ENCODE measurements at places on chromosomes 6 and 20. TPM values are rescaled to one million over a fixed set of nuclear protein-coding genes. Genes with fewer than 3 reads are reported as not detected.

RSPH3 gene
- 2.1 TPM for total RNA-seq

EPHA7 gene
- not detected for total RNA-seq

CCN6 gene
- total RNA-seq, result not detected

ADGRB3 gene
- 0.33 TPM for total RNA-seq

DYNLRB1 gene
- 93.6 TPM for total RNA-seq

MEP1A gene
- not detected for total RNA-seq

TFAP2C gene
- not detected for total RNA-seq

ELOVL4 gene
- 2.1 TPM for total RNA-seq

RNF182 gene
- total RNA-seq, result not detected

ACTL10 gene
- total RNA-seq, result 3.7 TPM

KIAA1755 gene
- total RNA-seq, result not detected

FNDC11 gene
- total RNA-seq, result 0.35 TPM

HLA-DMA gene
- total RNA-seq, result 60.9 TPM

All from activated CD8-positive, alpha-beta memory T cell treated with anti-CD3 and anti-CD28 coated beads, Interleukin-2, amount 10 ng/mL, durations not matched to agents 7 days and 5 days (primary cell).